ENCODE measurements at places on chromosomes 7 and 10.

DNA sequence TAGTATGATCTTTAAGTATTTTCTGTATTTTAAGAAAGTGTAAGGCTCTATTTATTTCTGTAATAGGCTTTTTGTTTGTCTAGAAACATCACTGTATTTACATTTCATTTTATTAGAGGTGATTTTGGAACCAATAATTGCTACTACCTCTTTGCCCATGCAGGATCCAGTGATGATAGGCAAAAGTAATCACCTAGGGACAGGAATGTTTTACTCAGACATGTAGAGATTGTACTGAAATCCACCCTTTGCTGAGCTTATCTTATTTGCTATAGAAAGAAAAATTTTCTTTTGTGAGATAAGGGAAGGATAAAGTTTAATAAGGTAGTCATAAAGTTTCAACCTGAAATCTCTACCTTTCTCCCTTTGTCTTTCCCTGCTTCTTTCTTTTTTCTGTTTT lies 73.5 kb downstream of the MKLN1 start:
- DNase-seq, result no peak

DNA sequence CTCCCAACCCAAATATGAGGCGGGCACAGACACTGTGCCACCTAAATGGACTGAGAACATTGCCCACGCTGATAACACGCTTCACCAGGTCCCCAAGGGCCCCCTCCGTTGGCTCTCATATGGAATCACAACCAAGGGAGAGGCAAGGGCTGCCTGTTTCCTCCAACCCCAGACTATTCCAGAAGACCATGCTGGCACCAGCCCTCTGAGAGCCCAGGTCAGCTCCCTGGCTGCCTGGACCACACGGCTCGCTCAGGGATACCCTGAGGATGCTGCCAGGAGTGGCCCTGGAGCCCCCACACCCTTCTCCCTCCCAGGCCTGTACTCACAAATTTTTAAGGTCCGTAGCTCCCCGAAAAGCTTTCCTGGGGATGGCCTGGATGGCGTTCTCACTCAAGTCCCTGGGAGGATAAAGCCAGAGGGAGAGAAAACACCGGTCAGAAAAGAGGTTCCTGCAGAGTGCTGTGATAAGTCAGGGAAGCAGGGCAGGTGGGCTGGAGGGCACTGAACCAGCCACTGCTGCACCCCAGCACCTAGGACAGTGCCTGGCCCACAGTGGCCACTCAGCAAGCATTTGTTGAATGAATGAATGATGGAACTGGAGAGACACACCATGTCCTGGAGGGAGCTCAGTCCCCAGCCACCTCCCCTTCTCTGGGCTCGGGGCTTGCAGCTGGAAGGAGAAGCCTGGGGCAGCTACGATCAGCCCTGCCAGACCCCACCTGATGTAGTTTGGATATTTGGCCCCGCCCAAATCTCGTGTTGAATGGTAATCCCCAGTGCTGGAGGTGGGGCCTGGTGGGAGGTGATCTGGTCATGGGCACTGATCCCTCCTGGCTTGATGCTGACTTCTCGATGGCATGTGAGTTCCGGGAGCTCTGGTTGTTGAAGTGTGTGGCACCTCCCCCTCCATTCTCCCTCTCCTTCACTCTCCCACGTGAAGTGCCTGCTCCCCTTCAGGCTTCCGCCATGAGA lies 119.8 kb downstream of the SLIT1 start:
- no peak for DNase-seq

GRCh38 chr7:143145-143751 lies 49.1 kb upstream of the FAM20C start:
- DNase-seq, result no peak

GRCh38 chr10:103278862-103279298 lies 1.9 kb downstream of the INA start:
- peak; percentile 49 for DNase-seq

- DNase-seq, result no peak
Observed at GRCh38 chr10:121524157-121524817, 74.0 kb downstream of the FGFR2 start.

DNA sequence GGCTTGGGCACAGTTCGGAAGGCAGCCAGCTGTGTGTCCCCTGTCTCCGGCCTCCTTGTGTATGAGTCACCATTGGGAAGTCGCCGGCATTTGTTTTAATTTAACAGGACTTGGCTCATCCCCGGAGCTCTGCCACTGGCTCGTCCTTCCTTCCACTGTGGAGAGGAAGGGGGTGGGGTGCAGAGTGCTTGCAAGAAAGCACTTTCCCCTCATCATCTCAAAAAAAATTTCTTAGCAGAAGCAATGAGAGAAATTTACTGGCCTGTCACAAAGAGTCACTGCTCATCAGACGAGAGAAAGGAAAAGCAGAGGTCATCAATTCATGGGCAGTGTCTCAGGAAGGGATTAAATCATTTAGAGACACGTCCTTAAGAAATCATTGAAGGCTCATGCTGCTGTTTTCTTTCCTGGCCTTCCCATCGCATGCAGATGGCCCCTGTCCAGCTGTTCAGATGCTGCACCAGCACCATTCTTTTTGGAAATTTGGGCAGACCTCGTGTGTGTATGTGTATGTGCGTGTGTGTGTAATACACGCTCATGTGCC lies 93.3 kb downstream of the BMS1 start:
- DNase-seq, result no peak

- no peak for DNase-seq
Observed at GRCh38 chr10:52442576-52442975, 128.5 kb downstream of the DKK1 start.

DNA sequence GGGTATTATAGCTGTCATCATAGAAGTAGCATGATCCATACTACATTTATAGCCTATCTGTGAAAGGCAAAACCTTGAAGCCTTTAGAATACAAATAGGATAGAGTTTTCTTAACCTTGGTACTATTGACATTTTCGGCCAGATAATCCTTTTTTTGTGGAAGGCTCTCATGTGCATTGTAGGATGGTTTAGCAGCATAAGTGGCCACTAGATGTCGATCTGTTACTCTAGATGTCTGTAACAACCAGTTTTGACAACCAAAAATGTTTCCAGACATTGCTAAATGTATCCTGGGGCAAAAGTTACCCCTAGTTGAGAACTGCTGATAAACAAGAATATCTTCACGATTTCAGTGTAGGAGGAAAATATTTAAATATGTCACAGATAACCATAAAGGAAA lies 319.4 kb upstream of the GALNT17 start:
- no peak for DNase-seq

DNA sequence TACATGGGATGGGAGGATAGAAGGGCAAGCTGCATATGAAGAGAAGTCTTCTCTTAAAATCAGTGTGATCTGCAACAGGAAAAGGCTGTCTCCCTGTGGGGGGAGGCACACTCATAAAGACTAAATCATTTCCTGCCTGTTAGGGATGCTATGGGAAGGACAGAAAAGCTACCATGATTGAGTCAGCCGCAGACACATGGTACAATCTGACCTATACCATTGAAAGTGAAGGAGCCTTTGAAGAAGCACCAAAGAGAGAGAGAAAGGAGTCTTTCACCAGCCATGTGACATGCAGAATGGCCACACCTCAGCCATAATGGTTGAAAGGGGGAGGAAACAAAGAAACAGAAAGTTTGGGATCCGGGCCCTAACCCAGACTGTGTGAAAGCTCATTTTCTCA lies 29.1 kb downstream of the NUDCD3 start:
- DNase-seq, result no peak
